ENCODE measurements at places on chromosomes 7 and 10.
A peak's percentile ranks its signal among the peaks of the same experiment; 100 is the strongest.

DNA sequence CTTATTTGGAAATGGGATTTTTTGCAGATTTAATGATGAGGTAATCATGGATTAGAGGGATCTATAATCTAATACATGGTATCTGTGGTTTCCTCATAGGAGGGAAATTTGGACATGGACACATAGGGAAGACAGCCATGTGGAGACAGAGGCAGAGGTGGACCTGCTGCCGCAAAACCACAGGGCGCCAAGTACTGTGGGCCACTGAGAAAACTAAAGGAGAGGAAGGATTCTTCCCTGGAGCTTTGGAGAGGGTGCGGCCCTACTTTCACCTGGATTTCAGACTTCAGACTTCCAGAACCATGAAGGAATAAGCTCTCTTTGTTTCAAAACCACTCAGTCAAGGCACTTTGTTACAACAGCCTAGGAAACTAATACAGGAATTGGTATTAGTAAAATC is 149.4 kb upstream of the AKR1E2 start:
- no peak for DNase-seq

- no peak for DNase-seq
Observed at GRCh38 chr7:155961241-155962190, 149.3 kb upstream of the SHH start.

GRCh38 chr10:74343804-74344203 is 192.8 kb downstream of the ADK start:
- DNase-seq: no peak

- no peak for DNase-seq
Observed at GRCh38 chr7:2792856-2793487, 51.1 kb downstream of the GNA12 start.

GRCh38 chr7:2169923-2170575 is 62.7 kb downstream of the MAD1L1 start:
- no peak for DNase-seq

GRCh38 chr7:70355198-70356020 is 757.1 kb downstream of the AUTS2 start:
- no peak for DNase-seq

GRCh38 chr7:139827042-139827441 is 2.0 kb upstream of the TBXAS1 start:
- no peak for DNase-seq

GRCh38 chr10:120824881-120825309 is 26.3 kb upstream of the WDR11 start:
- no peak for DNase-seq

GRCh38 chr7:102055181-102055976 is 231.3 kb upstream of the SH2B2 start:
- no peak for DNase-seq

DNA sequence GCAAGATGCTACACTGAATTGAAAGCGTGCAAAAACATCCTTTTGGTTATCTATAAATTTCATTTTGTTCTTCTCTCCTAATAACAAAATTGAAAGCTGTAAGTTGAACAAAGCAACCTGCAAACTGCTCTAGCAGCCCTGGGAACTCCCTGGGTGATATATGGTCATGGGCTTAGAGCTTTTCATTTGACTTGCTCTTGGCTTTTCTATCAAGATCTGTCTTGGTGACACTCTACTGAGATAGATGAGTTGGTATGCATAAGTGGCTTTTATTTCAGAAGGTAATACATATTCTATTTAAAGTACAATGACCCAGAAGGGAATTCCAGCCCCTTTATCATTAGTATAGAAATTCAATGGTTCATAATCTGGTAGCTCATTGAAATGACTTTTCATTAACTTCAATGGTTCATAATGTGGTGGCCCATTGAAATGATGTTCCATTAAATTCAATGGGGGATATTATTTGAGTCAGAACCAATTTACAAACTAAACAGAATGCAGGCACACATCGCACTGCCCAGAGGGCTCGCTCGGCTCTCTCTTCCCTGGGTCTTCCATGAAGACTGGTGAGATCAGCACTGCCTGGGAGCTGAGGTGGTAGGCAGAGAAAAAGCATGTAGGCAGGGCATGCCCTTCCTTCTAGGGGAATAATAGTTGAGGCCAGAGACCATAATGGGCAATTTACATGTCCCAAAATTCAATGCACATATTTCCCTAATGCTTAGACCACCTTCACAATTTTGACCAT is 10.1 kb upstream of the KCNMA1 start:
- DNase-seq: no peak

DNA sequence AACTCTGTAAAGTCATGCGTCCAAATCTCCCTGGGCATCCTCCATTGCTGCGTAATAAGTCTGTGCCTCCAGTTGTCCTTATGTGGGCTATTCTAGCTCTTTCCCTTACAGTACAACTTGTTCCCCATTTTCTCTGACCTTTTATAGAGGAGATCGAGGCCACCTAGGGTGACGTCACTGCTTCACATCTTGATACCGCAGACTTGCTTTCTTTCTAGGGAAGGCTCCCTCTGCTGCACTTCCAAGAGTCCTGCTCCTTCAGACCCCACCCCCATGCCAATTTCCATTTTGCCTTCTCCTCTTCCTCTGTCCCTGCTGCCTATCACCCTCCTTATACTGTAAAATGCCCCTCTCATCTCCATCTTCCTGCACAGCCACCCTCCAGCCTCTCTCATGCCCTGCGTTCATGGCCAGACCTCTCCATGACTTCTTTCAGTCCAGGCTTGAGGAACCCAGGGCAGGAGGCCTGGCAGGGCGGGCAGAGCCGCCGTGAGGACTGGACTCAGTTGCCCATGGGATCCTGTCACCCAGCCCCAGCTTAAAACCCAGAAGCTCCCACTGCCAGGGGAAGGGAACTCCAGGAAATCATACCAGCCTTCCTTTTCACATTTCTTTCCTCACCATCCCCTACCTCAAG is 57.5 kb downstream of the CAMK1D start:
- DNase-seq: no peak

DNA sequence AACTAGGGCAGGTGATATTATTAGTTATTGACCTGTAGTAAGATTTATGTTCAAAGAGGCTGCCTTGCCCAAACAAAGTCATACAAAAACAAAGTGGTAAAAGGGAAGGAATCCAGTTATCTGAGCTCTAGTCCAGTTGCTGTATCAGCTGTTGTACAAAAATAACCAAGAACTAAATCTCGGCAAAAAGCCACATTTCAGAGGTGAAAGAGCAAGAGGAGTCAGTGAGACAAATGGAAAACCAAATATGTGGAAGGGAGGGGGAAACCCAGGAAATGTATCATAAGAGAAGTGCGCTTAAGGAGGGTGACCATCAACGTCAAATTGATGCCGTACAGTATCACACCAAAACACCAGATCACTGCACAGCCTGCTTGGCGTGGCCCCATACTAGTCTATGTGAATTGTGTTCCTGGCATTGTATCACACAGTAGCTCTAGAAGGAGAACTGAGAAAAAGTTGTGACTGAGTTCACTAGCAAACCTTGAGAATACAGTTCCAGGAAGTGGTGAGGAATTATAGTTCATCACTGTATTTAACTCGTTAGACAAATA is 6.4 kb downstream of the AGBL3 start:
- DNase-seq: peak; percentile 45

Data from CD4-positive, alpha-beta T cell treated with Interleukin-15 for 4 hours (primary cell).